GF-D8 (cell line): ENCODE measurements at places on chromosomes 1 and 21.

- peak; percentile 19 for DNase-seq
These were observed 26.6 kb downstream of the ATF6 start for GRCh38 chr1:161792740-161793139.

- no peak for DNase-seq
These were observed 50.6 kb downstream of the CD247 start for GRCh38 chr1:167467752-167468151.

- no peak for DNase-seq
These were observed 7.1 kb downstream of the UTS2 start for GRCh38 chr1:7845761-7846160.

- no peak for DNase-seq
These were observed 656.4 kb downstream of the LTN1 start for GRCh38 chr21:28336314-28336713.

- DNase-seq, result no peak
These were observed 62.6 kb upstream of the CLDN14 start for GRCh38 chr21:36542312-36543101.

DNA sequence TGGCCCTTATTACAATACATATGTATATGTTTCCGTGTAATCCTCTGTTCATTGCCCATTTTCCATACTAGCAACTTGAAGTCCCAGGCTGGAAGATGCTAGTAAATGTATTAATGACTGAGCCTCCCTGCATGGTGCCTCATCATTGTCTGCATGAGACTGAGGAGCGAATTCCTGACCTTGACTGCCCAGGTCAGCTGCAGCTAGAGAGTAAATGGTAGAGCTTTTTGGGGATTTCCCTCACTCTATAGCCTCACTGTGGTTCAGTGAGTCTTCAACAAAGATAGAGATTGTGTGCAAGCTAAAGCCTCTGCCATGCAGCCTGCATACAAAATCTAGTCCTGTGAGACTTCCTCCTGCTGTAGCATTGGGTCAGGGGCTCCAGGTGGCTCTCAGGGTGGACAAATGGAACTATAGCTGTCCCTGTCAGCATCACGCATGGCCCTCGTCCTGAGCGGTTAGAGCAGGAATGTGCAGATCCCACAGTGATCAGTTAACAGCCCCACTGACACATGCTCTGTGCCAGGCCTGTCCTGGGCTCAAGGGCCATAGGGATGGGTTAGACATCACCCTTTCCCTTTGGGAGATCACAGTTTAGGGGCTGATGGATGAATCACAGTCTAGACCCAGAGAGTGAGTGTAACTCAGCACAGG, 741.7 kb downstream of the MATN1 start:
- DNase-seq, result no peak

DNA sequence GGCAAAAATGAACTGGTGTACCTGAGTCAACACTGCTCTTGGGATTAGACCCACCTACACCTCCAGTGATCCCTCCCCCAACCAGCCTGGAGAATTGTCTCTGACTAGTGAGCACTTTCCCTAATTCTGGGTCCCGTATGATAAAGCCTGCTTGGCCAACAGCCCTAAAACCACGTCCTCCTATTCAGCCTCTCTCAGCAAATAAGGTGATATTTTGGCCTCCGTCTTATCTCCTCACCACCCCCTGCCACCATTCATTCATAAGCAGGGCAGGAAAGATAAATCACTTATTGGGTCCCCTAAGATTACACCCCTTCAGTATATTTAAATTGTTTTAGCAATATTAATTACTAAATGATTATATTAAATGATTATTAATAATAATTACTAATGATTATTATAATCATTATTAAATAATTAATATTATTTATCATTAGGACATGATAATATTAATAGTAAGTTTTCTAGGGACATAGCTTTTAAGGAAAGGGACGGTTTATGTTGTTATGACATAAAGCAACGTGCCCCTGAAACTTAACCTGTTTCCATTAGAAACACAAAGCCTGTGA, 108.0 kb downstream of the DUSP10 start:
- no peak for DNase-seq

GRCh38 chr1:23101101-23101827, 67.4 kb downstream of the LUZP1 start:
- DNase-seq, result no peak

GRCh38 chr1:241225741-241226140, 131.3 kb downstream of the RGS7 start:
- DNase-seq, result no peak
